NCI-H1436 (cell line): ENCODE measurements at places on chromosomes 16 and 17.

GRCh38 chr17:39767147-39767546 is 29.4 kb downstream of the GRB7 start:
- no peak for DNase-seq

DNA sequence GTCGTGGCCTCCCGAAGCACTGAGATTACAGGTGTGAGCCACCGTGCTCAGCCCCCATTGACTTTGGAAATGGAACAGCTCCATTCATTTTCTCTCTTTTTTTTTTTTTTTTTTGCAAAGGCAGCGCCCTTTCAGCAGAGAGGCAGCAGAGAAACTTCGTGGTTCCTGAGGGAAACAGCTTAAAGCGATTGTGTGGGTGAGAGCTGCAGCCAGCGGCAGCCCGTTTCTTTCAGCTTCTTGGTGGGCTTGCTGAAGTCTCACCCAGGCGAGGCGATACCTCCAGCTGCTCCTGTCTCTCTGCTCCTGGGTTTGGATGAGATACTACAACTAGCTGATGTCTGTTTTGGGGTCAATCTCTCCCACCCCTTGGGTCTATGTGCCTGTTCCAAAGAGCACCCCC is 7.7 kb downstream of the KDM8 start:
- no peak for DNase-seq

- no peak for DNase-seq
Measured at GRCh38 chr17:81542431-81543338, 9.5 kb downstream of the FAAP100 start.

DNA sequence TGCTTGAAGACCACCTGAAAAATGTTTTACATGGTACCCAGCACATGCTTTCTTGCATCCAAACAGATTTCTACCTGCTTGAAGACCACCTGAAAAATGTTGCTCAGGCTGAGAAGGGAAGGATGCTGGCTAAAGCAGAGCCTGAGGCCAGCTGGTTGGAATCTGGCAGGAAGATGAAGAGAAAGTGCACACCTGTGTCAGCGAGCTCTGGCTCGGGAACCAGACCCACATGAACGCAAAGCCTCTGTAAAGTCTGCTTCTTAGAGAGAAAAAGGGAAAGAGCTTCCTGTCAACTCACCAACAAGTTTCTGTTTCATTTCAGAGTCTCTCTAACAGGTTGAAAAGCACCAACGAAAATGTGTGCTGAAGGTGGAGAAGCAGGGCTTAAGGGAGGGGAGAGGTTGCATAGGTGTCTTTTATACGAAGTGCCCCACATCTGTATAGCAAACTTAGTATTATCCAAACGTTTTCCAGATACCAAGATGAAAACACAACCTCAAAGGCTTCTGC is 226.0 kb downstream of the TOX3 start:
- DNase-seq: no peak

DNA sequence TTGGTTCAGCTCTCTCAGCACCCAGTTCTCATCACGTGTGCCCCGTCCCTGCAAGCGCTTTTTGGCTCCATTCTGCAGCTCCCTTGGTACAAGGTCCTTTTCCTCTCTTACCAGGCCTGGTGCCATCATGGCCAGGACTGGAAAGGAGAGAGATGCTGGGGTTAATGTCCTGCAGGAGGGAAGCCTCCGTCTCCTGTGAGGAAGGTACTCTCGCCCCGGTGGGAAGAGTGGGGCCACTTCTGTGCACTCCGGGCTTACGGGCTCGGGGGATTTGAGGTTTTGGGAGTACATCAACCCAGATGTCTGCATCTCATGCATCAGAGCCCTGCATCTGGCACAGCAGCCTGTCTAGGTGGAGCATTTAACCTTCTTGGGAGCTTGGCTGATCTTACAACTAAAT is 10.1 kb downstream of the CTRB2 start:
- no peak for DNase-seq

DNA sequence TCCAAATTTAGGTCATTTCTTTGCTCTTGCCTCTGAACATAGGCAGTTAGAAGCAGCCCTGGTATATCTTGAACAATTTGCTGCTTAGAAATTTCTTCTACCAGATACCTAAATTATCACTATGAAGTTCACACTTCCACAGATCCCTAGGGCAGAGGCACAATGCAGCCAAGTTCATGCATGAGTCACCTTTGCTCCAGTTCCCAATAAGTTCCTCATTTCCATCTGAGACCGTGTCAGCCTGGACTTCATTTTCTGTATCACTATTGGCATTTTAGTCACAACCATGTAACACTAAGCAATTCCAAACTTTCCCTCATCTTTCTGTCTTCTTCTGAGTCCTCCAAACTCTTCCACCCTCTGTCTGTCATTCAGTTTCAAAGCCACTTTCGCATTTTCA is 45.0 kb downstream of the KCNJ16 start:
- no peak for DNase-seq

DNA sequence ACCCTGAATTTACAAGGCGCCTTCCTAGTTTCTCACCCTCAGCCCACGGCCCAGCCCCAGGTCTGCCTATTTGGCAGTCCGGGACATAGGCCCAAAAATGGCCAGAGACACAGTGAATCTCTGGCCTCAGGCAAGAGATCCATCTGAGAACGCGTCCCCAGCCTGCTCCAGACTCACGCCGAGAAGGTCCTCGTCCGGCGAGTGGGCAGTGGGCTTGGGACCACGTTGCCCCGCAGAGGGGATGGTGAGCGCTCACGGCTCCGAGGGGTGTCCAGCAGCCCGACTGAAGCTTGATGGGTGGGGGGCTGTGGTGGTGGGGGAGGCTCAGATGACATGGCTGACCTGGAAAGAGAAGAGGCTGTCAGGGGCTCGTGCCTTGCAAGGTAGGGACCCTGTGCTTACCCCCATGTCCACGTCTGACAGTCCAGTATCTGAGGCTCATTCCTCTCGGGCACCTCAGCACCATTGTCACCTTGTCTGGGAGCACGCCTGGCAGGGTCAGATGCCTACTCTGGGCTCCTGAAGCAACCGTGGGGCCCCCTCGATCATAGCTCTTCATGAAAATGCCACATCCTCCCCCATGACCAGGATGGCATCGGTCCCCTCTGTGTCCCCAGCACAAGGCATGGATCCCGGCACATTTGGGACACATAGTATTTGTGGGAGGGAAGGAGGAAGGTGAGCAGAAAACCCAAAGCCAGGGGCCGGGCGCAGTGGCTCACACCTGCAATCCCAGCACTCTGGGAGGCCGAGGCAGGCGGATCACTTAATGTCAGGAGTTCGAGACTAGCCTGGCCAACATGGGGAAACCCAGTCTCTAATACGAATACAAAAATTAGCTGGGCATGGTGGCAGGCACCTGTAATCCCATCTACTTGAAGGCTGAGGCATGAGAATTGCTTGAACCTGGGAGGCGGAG is 9.6 kb downstream of the CARHSP1 start:
- no peak for DNase-seq

- no peak for DNase-seq
Measured at GRCh38 chr16:30185683-30186421, 2.5 kb downstream of the CORO1A start.

- no peak for DNase-seq
Measured at GRCh38 chr17:69764146-69764545, 310.9 kb upstream of the KCNJ16 start.

GRCh38 chr16:57301126-57301817 is 16.8 kb upstream of the PLLP start:
- DNase-seq: no peak

- peak; percentile 74 for DNase-seq
Measured at GRCh38 chr17:20256144-20256543, 211.2 kb downstream of the LGALS9B start.

GRCh38 chr17:59405944-59406705 is 74.7 kb downstream of the YPEL2 start:
- no peak for DNase-seq

GRCh38 chr17:70848785-70849184 is 679.5 kb downstream of the KCNJ2 start:
- no peak for DNase-seq

DNA sequence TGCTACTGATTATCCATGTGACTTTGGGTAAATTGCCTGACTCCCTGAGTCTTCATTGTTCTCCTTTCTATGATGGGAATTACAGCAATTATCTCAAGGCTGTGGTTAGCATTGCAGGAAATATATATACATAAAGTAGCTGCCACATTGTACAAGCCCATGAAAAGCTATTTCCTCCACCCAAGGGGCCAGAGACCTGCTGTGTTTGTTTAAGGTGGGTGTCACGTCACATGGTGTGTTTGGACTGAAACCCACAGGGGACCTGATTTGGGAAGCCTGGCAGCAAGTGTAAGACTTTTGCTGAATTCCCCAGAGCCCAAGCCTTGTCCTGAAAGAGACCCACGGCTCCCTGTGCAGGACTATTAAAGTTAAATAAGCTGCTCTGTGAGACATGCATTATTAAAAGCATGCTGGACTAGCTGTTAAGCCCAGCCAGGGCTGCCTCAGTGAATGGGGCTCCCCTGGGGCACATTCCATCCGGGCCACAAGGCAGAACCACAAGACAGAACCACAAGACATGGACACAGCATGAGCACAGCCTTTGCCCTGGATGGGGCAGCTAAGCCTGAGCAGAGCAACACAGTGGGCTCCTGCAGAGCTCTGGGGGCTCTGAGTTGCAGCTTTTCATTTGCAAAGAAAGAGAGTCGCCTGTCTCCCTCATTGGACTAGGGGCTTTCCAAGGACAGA is 148.9 kb downstream of the SPACA3 start:
- DNase-seq: peak; percentile 94

DNA sequence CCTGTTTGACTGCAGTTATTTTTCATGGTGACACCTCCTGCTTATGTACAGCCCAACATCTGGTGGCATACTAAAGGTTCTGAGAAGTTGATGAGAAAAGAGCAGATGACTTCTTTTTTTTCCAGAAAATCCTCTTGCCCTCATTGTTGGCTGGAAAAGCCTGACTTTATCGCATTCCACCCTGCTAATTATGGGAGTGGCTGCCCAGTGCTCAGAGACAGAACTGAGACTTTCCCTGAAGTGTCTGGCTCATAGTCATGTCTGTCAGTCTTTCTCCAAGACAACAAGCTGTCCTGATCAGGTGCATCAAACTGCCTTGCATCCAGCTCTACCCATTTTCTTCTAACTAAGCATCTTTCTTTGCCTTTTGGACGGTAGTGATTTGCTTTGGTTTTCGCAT is 355.2 kb downstream of the CPPED1 start:
- DNase-seq: no peak

GRCh38 chr17:80260791-80261158 is at the start of gene RNF213:
Gene RNF213, plus strand, starts transcription at chr17:80260852. Its CDS starts 2,830 bp downstream, at chr17:80263682.
- DNase-seq: peak; percentile 61

DNA sequence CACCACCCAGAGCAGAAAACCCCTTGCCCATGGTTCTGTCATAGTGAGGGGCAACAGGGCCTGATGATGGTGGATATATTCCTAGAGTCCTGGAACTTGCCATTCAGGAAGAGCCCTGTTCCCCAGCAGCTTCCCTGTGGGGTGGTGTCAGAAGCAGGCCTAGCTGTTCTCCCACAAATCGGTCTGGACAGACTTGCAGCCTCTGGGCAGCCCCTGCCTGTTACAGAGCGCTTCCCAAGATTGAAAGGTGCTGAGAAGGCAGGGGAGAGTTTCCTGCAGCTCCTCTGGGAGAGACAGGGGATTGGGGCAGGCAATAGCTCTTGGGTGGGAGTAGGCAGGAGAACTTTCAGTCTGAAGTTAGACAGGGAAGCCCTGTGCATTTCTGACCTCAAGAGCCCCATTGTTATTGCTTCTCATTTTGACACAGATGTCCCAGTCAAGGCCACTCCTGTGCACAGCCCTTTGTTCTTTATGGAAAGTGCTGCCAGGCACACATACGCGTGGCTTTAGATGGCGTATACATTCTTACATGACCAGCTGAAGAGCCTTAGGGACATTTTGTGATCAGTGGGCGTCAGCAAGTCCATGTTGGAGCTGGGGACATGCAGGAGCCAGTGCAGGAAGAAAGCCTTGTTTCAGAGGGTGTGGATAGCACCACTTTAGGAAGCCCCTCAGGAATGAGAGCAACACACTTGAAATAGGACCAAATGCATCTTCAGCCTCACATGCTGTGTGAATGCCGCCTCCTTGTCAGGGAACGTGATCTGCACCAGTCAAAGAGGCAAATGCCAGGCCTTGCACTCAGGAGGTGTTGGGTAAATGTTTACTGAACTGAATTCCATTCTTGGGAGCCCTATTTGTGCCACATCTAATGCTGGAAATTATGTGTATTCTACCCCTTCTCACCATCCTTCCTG is 67.5 kb downstream of the GNAO1 start:
- DNase-seq: no peak

DNA sequence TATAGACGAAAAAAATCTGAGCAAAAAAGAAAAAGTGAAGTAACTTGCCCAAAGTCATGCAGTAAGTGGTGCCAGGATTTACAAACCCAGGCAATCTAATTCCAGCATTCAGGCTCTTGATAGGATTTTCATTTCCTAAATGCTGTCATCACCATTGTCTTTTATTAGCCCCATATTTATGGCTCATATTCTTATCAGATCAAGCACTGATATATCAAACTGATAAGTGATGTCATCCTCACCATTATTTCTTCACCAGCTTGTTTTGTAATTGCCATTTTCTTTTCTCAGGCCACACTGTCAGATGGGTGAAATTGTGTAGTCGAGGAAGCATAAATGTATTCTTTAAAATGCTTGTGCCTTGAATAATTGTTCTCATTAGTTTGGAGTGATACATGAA is 1.3 kb downstream of the RAD51C start:
- DNase-seq: no peak

- DNase-seq: no peak
Measured at GRCh38 chr17:78525511-78526160, 51.6 kb downstream of the DNAH17 start.
